ENCODE measurements at places on chromosomes 4 and X. TPM values are rescaled to one million over a fixed set of nuclear protein-coding genes. Genes with fewer than 3 reads are reported as not detected.

GRCh38 chr4:183960046-183960420, 54.9 kb downstream of the STOX2 start:
- peak; percentile 43 for DNase-seq

DNA sequence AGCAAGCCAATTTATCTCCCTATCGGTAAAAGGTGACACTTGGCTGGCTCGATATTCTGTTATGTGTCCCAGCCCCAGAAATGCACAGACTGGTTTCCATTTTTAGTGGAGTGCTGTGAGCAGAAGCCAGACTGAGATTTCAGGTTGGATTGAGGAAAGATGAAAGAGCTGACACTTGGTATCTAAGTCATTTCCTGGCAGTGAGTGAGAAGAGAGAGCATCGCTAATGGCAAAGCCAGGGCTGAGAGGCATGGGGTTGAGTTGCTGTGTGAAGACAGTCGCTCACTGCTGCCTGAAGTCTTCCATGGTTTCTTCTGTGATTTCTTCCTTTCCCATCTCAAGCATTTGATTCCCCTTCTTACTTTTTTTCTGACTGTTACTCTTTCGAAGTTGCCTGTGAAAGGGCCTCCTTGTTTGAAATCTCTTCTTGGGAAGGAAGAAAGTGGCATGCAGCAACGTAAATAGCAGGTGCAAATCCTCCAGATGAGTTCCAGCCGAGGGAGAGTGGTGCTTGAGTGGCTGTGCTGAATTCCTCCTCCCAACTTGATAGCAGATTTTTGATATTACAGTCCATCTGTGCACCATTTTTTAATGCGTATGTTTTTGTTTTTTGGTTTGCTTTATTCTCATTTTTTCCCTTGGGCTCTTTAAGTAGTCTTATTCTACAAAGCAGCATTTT, 109.2 kb upstream of the LIMCH1 start:
- no peak for DNase-seq

- no peak for DNase-seq
These were observed 160.1 kb downstream of the STK32B start for GRCh38 chr4:5211282-5211839.

GRCh38 chrX:96407981-96408380, 276.7 kb upstream of the DIAPH2 start:
- no peak for DNase-seq

DNA sequence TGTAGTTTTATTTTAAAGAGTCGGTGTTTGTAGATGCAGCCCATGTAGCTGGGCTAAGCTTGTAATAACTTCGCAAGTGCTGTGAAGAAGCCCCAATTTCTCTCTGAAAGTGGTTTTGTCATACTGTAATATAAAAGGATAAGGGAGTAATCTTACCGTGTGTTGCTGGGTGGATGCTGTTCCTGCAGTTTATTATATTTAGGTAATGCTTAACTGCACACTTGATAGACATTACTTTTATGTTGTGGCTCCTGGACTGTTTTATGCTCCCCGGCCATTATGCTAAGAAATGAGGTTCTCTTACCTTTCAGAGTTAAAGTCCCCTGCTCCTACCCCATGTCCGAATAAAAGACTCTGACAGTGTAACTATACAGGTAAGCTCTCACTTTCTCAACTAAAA, 789.4 kb downstream of the RPA4 start:
- DNase-seq, result peak; percentile 7

- no peak for DNase-seq
These were observed 8.1 kb upstream of the GPR119 start for GRCh38 chrX:130393451-130394074.

GRCh38 chr4:27094224-27094623, 233.6 kb downstream of the STIM2 start:
- no peak for DNase-seq

- no peak for DNase-seq
These were observed 68.4 kb downstream of the GPAT3 start for GRCh38 chr4:83604321-83604720.

DNA sequence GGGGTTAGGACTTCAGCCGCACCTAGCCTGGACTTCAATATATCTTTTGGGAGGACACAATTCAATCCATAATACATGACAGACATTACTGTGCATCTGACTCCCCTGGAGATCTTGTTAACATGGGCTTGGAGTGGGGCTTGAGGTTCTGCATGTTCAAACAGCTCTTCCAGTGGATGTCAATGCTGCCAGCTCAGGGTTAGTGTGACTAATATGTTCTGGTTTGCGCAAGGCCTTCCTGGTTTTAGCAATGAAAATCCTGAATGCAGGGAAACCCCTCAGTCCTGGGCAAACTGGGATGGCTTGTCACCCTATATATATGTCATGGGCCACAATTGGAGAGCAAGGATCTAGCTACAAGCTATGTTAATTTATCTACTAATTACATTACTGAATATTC, 2.7 kb upstream of the TSPAN7 start:
- no peak for DNase-seq

DNA sequence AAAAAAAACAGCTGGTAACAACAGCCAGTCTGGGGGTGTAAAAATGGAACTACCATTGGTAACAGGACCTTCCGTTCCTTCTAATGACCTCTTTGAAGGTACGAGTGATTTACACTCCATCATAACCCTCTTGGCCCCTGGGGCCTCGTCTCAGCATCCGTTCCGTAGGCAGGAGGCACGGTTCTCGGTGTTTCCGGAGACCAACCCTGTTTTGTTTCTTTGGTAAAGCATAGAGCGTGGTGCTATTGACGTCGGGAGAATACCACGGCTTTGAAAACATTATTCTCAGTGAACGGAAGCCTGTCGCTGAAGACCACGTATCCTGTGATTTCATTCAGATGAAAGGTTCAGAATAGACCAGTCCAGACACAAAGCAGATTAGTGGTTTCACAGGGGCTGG, 198.9 kb downstream of the ASMT start:
- DNase-seq, result no peak

DNA sequence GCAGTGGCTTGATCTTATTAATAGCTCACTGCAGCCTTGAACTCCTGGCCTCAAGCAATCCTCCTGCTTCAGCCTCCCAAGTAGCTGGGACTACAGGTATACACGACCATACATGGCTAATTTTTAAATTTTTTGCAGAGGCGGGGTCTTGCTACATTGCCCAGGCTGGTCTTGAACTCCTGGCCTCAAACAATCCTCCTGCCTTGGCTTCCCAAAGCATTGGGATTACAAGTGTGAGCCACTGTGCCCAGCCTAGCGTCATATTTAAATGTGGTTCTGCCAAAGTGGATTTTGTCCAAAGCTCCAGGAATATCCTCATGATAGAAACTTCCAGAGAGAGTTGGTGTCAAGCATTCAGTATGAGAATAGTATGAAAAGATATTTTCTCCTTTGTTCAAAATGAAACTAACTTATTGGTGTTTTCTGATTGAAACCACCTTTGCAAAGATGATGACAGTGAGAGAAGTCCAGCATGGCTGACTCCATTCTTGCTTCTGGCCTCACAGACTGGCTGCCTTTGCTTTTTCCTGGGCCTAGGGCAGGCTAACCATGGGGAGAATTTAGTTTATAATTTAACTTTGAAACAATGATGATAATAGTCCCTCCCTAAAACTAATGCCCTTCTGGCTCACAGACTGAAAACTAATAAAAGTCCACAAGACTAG, 129.0 kb downstream of the C4orf51 start:
- DNase-seq, result no peak

DNA sequence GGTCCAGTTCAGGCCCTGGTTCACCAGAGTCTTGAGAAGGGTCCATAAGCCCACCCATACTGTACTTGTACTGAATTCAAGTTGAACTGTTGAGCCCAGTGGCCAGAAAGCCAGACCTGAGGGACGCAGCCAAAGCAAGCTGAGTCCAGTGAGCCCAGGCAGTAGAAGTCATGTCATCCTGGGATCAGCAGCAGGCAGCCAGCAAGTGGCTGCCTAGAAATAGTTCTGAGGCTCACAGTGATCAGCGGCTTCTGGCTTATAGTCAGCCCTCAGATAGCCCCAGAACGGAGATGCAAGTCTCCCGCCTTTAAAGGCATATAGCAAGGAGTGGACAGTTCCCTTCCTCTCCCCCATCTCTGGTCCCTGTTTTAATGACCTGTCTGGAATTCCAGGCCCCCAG, 347.1 kb downstream of the FBXW7 start:
- DNase-seq, result no peak

DNA sequence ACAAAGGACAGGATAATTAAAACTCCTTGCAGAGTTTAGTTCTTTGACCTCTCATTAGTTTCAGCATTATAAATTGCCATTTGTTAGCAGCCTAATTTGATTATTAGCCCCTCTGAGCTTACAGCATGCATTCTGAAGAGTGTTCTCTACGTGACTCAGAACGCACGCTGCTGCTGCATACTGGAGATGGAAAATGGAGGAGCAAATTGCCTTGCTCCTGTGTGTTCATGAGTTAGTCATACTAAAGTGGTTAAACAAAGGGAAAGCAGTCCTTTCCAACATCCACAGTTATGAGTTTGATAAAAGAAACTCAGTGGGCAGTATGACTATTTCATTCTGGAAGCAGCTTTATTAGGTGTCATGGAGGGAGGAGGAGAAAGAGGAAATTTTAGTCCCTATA, 922.5 kb downstream of the RPA4 start:
- no peak for DNase-seq

- DNase-seq, result no peak
These were observed 126.7 kb downstream of the FRYL start for GRCh38 chr4:48653217-48654014.

GRCh38 chr4:150005537-150005936, 72.7 kb upstream of the DCLK2 start:
- no peak for DNase-seq

GRCh38 chr4:7170012-7170411, 22.3 kb upstream of the SORCS2 start:
- no peak for DNase-seq

GRCh38 chrX:12825801-12826200, 34.6 kb downstream of the PRPS2 start:
- DNase-seq, result no peak

GRCh38 chrX:150664290-150664689, 28.9 kb upstream of the MTMR1 start:
- no peak for DNase-seq

DNA sequence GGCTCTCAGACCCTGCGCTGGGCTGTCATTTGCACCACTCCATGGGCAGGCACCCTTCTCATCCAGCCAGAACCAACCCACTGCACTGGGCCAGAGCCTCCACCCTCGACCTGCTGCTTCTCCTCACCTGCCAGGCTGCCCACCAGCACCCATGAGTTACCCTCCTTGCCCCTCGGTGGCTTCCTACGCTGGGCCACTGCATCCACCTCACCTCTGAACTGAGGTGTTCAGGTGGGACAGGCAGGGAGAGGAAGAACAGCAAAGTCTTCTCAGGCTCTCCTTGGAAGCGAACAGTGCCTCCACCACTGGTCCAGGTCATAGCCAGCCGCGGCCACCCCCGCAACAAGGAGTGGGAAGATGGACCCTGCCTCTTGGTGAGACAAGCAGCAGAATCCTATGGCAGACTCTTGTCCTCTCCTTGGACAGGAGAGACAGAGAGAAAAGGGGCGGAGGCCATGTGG, 32.4 kb upstream of the HMX1 start:
- DNase-seq, result no peak

DNA sequence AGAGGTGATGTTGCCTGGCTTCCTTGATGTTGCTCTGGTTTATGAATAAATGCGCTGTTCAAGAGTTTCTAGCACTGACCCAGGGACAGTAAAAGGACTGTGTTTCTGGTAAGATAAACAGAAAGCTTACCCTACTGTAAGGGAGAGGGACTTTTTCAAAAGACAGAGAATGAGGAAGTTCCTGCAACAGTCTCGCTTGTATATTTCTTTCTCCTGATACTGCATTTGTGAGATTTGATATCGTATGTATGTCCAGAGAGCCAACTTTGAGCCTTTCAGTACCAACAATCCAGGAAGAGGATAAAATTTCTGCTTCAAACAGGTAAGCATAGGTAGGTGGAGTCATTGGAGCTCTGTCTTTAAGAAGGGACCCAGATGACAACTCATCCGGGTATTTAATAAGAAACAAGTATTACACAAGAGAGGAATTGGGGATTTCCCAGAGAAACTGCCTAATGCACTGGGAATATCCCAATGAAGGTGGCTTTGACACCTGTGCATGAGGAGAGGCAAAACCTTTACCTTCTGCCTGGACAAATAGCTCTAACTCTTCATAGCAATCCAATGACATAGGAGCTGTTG, 773 bp downstream of the DAPP1 start:
- no peak for DNase-seq

DNA sequence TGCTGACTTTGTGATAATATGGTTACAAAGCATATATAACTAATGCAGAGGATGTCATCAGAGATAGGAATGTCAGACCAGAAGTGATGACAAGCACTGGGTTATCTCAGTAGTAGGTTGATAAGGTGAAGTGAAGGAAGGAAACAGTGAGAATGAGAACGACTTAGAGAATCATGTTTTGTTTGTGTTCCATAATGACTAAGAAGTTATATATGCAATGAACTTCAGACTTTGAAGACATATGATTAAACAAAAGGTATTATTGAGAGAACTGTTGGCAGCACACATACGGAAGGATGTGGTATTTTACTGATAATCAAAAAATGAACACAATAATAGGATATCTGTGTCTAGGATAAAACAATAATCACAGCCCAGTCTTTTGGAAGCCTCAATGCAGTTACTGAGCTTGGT, 18.3 kb upstream of the HHIP start:
- DNase-seq, result no peak

GRCh38 chrX:9221781-9222180, 187.9 kb upstream of the FAM9B start:
- no peak for DNase-seq

DNA sequence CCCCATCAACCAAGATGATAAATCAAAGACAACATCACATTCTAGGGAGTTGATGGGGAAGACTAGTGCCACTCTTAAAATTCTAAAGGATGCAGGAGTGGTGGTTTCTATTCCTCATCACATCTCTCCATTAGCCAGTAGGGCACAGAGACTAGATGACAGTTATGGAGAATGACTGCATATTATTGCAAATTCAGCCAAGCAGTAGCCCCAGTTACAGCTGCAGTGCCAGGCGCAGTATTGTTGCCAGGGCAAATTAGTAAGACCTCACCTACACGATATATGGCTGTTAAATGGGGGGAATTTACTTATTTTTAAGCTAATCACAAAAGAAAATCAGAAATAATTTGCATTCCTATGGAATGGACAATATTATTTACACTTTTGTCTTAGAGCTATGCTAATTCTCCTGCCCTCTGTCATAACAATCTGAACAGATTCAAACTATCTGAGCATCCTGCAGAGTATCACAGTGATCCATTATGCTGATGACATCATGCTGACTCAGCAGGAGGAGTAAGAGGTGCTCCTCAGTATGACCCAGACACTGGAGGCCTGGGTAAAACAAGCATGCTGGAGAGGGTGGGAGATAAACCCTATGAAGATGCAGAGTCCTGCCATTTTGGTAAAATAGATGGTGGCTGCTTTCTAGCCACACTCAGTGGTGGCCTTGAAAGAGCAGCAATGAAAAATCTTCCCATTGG, 24.7 kb downstream of the ETNPPL start:
- DNase-seq, result no peak

- no peak for DNase-seq
These were observed 6.5 kb upstream of the SMARCA1 start for GRCh38 chrX:129529685-129530281.

Gene DGAT2L6
- not detected for total RNA-seq

Gene PNCK
- total RNA-seq, result 5.5 TPM

Gene UGT2B11
- total RNA-seq, result 0.13 TPM

Gene TLR6
- 1.3 TPM for total RNA-seq

Gene TXK
- 3.1 TPM for total RNA-seq

Gene NEUROG2
- total RNA-seq, result not detected

Gene HAND2
- total RNA-seq, result 3.3 TPM

Gene EPHA5
- 0.60 TPM for total RNA-seq

Gene HGFAC
- 0.95 TPM for total RNA-seq

Gene GAGE13
- total RNA-seq, result not detected

Gene NSG1
- 3.3 TPM for total RNA-seq

Gene EXOC1L
- not detected for total RNA-seq
